ENCODE measurements at places on chromosomes 12 and 14.
A peak's percentile ranks its signal among the peaks of the same experiment; 100 is the strongest.

DNA sequence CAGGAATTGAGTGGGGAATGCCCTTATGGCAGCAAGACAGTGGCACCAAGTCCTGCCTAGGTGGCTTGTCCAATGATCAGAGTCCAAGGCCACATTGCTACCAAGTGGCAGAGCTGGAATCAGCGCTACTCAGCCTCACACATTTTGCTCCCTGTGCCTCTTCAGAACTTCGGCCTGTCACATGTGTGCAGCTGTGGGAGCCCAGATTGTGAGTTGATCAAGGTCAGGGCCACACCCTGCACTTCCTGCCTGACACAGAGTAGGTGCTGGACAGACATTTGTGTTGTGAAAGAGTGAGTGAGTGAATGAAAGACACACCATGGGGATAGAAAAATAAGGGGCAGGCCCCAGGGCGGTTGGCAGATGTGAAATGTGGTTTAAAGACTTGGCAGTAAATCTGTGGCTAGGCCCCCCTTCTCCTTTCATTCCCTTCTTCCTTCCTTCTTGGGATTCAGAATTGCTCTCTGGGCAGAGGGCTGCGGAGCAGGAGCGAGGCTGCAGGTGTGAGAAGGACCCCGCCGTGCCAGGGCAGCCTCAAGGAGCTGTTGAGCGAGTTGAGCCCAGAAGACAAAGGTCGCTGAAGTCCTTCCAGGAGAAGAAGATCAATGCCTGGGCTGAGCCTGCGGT, 83.5 kb downstream of the SLC25A47 start:
- DNase-seq = no peak

- no peak for DNase-seq
Measured at GRCh38 chr12:26978801-26979200, 35.4 kb downstream of the TM7SF3 start.

- no peak for DNase-seq
Measured at GRCh38 chr12:41904041-41904440, 240.6 kb downstream of the GXYLT1 start.

GRCh38 chr12:51505360-51506105, 80.9 kb downstream of the SLC4A8 start:
- DNase-seq = no peak

- DNase-seq = no peak
Measured at GRCh38 chr12:111426344-111427185, 20.8 kb downstream of the SH2B3 start.

- no peak for DNase-seq
Measured at GRCh38 chr14:101758913-101759593, 2.5 kb upstream of the PPP2R5C start.

DNA sequence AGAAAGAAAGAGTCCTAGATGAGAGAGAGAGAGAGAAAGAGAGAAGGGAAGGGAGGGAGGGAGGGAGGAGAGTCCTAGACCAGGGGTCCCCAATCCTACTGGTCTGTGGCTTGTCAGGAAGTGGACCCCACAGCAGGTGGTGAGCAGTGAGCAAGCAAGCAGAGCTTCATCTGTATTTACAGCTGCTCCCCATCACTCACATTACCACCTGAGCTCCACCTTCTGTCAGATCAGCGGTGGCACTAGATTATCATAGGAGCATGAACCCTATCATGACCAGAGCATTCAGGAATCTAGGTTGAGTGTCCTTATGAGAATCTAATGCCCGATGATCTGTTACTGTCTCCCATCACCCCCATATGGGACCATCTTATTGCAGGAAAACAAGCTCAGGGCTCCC, 39.2 kb upstream of the AMN1 start:
- DNase-seq = no peak

- DNase-seq = no peak
Measured at GRCh38 chr12:122403115-122403770, 19.2 kb downstream of the CLIP1 start.

GRCh38 chr12:113781415-113782198, 184.5 kb downstream of the RBM19 start:
- no peak for DNase-seq

DNA sequence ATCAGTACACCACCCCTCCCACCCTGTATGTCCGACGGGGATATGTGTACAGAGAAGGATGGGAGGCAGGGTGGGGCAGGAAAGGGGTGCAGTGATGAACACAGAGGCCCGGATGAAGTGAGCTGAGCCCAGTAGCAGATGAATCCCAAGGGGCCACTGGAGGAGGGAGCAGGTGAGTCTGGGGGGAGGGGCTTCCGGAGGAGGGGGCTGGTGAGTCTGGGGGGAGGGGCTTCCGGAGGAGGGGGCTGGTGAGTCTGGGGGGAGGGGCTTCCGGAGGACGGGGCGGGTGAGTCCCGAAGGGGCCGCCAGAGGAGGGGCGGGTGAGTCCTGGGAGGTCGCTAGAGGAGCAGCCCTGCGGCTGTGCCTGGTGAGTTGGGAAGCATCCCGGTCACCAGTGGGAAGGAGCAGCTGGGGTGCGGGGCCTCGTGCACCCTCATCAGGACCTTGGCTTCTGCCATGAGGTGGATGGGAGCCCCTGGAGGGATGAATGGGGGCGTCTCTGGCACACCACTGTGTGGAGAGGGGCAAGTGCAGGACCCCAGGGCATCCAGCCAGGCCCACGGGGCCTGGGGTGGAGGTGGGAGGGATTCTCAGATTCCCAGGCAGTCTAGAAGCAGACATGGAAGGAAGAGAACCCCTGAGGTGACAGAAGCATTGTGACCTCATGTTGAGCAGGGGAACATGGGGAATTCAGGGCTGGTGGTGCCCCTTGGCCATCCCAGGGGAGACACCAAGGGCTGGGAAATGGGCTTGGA, 14.0 kb downstream of the BEGAIN start:
- DNase-seq = no peak

DNA sequence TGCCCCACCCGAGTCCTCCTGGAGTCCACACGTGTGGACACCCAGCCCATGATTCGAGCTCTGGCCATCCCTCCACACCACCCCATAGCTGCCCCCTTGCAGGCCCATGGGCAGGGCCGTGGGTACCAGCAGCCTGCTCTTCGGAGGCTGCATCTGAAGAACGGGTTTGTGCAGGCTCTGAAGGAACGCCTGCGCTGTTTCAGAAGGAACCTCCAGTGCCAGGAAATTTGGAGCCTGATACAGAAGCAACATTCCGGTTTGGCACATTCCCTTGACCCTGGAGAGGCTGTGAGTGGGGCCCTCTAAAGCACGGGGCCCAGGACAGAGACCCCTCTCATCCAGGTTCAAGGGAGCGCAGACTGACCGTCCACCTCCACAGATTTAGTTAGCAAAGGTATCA, 57.0 kb downstream of the ZNF664 start:
- no peak for DNase-seq

- no peak for DNase-seq
Measured at GRCh38 chr12:92468358-92469020, 234.3 kb upstream of the PLEKHG7 start.

- no peak for DNase-seq
Measured at GRCh38 chr14:56660677-56661389, 81.2 kb downstream of the TMEM260 start.

- DNase-seq = no peak
Measured at GRCh38 chr12:3537719-3538465, 46.9 kb downstream of the PRMT8 start.

DNA sequence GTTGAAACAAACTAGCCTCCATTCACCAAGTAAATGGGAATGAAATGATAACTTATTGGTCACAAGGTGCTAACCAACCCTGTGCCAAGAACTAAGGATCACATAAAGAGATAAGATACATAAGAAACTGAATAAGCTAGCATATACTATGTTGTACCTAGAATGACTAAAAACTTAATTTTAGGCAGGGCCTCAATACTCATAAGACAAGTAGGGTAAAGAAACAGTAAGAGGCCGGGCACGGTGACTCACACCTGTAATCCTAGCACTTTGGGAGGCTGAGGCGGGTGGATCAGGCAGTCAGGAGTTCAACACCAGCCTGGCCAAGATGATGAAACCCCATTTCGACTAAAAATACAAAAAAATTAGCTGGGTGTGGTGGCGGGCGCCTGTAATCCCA, 17.7 kb downstream of the GDF11 start:
- DNase-seq = no peak

- no peak for DNase-seq
Measured at GRCh38 chr12:132584429-132584828, 26.0 kb downstream of the LRCOL1 start.

- no peak for DNase-seq
Measured at GRCh38 chr12:57110104-57111030, 795 bp downstream of the STAT6 start.

GRCh38 chr12:98735821-98736220, 90.7 kb downstream of the APAF1 start:
- DNase-seq = no peak

DNA sequence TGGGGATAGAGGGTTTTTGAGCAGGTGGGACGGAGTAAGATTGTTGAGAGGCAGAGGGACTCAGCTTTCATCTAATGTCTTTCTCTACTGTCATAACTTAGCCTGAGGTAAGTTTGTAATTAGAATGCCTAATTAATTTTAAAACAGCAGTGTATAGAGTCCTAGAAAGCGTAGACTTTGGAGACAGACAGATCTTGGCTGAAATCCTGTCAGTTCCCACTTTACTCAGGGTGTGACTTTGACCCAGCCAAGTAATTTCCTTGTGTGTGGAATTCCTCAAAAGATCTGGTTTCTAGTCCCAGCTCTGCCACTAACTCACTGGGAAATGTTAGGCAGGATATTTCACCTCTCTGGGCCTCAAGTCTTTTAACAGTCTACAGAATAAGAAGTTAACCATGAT, 74.3 kb downstream of the SLC25A21 start:
- DNase-seq = no peak

DNA sequence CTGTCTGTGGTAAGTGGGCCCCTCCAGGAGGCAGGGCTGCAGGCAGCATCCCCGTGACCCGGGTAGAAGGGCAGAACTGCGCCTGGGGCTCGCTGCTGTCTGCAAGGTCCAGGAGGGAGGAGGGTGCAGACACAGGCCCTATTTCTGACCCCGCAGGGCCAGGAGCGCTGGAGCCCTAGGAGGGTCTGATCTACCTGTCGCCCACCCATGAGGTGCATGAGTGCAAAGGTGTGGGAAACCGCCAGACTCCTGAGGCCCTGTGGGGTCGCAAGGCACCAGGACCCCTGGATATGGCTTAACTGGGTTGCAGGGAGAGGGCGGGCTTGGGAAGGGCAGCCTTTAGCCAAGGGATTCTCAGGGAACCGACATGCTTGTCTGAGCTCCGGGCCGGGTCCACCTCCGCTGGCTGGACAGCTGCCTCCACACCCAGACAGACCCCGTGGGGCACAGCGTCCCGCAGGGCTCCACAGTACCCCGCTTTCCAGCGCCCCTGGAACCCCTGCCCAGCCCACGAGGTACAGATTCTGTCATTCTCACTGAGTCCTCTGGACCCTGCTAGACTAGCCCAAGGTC, 72.9 kb upstream of the TSPAN11 start:
- no peak for DNase-seq

GRCh38 chr14:105152794-105153241, 15.8 kb downstream of the JAG2 start:
- no peak for DNase-seq

- DNase-seq = no peak
Measured at GRCh38 chr12:128339126-128339520, 72.2 kb downstream of the TMEM132C start.

DNA sequence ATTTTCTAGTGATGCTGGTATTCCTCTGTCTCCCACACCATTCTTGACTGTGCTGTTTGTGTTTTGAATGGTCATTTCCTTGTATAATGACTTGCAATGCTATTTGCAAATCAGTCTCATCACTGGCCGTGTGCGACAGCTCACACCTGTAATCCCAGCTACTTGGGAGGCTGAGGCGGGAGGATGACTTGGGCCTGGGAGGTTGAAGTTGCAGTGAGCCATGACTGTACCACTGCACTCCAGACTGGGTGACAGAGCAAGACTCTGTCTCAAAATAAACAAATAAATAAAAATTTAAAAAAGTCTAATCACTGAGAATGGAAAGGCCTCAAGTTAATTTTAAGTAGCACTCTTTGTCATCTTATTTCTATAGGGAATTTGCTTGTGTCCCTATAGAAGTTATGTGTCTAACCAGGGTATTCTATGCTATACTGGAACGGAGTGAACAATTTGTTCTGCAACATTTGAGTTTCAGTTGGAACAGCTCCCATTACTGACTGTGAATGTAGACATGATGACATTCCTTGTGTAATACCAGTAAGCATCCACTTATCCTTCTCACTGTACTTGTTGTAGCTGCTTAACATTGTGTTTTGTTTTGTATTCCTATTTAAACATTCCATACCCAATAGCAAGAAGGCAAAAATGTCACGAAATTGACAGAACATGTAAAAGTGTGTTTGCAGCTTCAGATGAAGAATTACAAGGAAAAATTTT, 126.3 kb downstream of the MGST1 start:
- no peak for DNase-seq

DNA sequence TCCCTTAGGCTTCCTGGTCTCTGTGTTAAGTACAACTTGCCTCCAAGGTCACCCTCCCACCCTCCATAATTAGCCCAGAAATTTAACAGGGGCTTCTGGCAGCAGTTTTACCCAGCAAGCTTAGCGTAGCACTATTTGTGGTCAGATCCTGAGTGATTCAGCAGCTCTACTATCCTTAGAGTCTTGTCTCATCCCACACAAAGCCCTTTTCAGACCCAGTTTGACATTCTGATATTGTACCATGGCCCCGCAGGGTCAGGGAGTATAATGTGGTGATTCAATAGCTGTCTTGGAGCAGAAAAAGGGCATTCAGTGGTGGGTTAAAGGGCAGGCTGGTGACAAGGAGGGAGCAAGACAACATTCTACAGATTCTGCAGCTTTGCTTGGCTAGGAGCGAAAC, 153.8 kb upstream of the DDHD1 start:
- DNase-seq = peak; percentile 67

DNA sequence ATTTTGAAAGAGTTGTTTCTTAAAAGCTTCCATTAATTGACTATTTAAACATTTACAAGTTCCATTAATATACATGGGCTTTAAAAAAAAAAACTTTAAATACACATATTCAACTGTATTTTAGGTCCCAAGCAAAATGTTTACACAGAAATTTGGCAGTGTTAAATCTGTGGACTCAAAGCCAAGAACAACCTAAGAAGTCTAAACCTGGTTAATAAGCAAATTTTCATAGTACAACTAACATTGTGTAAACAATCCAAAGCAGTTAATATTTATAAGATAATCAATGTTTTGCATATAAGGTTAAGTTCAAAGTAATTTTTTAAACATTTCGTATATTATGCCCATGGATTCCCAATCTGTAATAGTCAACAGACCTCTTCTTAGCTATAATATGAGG, 77.0 kb downstream of the EPS8 start:
- DNase-seq = no peak

Data from occipital lobe (tissue), 3 donors.